GM13976 (cell line): ENCODE measurements at places on chromosomes 1 and 21.

GRCh38 chr1:78277253-78277652 lies 213.5 kb upstream of the PTGFR start:
- DNase-seq = no peak

- no peak for DNase-seq
Observed at GRCh38 chr21:15809818-15810217, 80.0 kb downstream of the USP25 start.

GRCh38 chr21:42650441-42651421 lies 2.7 kb upstream of the PDE9A start:
- no peak for DNase-seq

DNA sequence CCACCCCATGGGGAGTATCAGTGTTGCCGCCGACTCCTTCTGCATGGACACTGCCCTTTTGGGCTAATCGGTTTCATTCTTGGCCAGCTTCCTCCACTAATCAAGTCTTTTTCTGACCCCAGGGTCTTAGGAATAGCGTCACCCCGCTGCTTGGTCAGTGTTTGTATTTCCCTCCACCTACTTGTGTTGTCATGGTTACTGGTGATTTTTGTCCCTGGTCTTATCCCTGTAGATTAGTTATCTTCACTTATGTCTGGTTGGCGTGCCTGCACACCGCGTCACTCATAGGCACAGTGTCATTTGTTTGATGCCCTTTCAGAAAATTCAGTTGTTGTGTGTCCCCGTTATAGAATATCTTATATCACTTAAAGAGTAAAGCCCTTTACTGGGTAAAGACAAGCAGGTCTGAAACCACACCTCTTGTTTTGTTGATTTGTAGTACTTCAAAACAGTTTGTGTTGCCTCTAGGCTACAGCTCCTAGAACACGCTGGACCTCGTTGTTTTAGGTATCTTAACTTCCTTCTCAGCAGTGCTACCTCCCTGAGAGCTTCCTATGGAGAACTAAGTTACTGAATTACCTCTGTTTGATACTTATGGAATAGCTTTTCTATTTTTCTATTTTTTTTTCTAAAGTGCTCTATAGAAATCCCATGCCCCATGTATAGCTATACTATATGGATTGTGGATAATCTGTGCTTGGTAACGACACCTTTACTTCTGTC lies 868 bp downstream of the PPP1R12B start:
- peak; percentile 28 for DNase-seq

GRCh38 chr1:116950517-116951199 lies 40.9 kb downstream of the PTGFRN start:
- no peak for DNase-seq

DNA sequence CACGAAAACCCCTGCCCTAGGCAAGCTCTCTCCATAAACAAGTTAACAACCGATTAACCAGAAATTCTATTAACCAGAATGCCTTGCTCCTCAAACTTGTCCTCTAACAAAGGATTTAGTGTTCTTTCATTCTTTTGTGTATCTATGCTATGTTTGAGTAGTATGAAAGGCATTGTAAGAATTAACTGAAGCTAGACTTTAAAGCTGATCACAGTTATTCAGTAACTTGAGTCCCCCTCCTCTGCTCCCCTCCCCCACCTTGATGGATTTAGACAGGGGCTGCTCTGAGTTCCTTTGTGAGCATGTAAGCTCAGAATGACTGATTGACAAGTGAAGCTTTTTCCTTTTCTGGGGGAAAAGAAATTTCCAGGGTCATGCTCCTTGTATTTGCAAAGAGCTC lies 257.6 kb downstream of the TTLL7 start:
- DNase-seq = no peak

DNA sequence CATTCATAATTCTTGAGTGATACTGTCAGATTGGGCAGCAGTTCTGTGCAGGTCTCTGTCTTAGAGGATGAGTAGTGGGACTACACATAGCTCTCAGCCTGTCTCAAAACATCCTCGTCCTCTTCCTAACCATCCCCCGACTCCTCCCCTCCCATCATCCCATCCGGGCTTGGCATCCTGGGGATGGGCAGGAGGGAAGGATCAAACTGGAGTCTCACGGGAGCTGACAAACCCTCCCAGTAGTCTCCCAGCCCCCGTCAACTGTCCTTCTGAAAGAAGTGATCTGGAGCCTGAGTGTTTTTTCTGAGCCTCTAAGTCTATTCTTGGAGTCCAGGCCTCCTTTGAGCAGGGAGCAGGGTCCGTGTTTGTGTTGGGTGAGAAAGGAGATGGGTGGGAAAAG lies 102.0 kb downstream of the PAX7 start:
- DNase-seq = no peak

DNA sequence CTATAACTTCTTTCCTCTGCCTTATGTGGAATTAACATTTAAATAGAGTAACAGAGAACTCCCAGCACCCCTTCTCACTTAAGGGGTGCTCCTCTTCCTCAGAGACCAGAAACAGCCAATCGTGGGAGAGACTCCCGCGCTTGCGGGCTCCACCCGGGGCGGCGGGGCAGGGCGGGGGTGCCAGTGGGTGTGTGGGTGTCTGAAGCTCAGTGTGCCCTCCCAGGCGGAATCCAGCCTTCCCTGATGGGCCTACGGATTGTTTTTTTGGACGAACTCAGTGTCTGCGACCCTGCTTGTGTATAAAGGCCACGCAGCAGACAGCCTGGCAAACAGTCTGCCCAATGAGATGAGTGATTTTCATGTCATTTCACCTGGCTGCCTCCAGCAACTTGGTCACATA lies 6.2 kb downstream of the RCC2 start:
- DNase-seq = no peak

DNA sequence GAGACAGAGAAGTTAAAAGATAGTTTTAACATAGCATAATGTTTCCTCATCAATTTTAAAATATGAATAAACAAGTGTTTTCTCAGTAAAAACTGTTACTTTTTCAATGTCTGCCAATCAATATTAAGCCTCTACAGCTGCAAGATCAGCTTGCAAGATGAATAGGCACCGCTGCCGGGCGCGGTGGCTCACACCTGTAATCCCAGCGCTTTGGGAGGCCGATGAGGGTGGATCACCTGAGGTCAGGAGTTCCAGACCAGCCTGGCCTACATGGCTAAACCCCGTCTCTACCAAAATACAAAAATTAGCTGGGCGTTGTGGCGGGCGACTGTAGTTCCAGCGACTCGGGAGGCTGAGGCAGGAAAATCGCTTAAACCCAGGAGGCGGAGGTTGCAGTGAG lies 54.8 kb upstream of the SH3GLB1 start:
- no peak for DNase-seq

DNA sequence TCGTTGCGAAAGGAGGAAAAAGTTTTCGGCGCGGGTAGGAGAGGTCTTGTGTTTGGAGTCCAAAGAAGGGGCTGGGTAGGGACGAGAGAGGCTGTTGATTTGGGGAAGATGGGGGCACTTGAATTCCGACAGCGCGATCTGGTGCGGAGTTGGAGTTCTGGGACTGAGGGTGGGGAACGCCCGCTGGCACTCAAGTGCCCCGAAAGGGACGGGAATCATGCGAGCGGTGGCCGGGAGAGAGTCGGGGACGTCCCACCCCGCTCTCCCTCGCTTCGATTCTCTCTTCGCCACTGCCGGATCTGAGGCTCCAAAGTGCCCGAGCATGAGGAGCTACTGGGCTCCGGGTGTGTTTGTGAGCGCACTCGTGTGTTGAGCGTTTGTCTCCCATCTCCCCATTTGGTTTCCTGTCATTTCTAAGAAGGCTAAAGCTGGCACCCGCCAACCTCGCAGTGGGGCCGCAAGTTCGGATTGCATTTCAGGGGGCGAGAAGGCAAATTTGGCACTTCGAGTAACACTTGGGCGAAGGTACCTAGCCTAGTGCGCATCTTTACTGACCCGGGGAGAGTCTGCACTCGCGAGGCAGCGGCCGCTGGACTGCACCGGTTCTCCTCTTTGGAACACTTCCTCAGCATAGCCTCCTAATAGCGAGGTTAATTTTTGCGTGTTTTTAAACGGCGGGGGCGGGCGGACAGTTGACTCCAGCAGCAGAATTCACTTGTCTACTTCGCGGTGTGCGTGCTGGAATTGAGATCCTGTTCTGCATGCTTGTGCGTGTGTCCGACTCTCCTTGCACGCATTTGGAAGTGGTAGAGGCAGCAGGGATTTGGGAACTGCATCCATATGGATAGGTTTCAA lies 1.2 kb downstream of the CHRM3 start:
- DNase-seq = no peak

DNA sequence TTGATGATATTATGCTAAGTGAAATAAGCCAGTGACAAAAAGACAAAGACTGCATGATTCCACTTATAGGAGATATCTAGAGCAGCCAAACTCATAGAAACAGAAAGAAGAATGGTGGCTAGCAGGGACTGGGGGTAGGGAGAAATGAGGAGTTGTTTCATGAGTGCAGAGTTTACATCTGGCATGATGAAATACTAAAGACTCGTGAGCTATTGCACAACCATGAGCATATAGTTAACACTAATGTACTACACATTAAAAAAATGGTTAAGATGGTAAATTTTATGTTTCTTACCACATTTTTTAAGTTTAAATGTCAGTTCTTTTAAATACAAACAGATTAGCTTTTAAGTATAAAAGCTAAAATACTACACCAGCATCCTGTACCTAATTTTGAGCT lies 57.8 kb downstream of the ESRRG start:
- DNase-seq = no peak

DNA sequence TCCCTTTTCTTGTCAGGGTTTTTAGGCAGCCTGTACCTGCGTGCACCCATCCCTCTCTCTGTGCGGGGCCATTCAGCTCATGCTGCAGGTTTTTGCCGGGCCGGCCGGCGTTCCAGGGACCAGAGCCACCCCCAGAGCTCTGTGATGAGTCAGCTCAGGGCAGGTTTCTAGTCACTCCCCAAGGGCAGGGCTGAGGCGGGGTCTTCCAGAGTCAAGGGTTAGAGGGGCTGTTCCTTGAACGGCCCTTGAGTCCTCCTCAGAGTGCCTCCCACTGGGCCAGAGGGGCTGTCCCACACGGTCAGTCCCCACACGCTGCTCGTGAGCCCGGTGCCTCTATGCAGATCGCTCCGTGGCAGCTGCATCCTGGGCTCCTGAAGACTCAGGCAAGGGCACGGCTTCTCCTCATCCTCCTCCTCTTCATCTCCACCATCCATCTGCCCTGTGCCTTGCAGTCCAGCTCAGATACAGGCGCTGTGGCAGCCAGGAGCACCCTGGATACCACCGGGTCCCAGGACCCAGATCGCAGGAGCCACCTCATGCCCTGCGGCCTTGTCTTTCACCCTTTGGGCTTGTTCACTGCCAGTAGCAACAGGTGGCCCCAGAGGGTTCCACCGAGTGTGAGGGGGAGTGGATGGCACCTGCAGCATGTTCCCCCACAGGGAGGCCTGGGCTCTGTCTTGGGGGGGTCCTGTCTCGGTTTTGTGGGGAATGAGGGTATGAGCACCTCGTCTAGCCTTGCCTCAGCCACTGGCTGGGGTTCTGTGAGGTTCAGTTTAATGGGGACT lies 17.4 kb downstream of the SLX9 start:
- DNase-seq = no peak

DNA sequence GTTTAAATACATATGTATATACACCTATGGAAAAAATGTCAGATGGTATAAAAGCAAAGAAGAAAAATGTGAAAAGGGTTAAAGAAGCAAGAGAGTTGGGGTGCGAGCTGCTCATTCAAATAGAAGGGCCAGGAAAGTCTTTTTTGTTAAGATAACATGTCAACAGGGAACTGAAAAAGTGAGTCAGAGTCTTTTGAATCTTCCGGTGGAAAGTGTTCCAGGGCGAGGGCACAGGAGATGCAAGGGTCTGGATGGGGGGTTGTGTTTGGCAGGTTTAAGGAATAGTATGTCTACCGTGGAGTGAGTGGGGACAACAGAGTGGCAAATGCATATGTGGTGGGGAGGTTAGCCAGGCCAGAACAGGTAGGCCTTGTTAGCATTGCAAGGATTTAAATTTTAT lies 22.2 kb upstream of the GNG12 start:
- no peak for DNase-seq
